ENCODE measurements at places on chromosomes 3 and 15. TPM values are rescaled to one million over a fixed set of nuclear protein-coding genes. Genes with fewer than 3 reads are reported as not detected.

DNA sequence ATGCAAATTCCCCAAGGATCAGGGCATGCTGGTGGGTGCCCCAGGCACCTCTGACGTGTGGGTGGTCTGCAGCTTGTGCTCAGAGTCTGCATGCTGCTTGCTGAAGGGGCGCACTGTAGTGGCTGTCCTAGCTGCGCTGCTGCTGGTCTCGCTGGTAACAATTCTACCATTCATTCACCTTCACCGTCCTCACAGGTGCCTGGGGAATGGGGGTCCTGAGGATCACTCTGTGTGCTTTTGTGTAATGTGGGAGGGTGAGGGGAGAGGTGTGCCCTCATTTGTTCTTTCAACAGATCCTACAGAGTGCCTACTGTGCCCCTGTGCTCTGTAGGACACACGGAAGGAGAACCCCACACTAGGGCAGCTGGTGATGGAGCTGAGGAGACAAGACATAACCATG is 2.1 kb upstream of the ITGA11 start:
- no peak overlapping the region for H3K4me3 ChIP-seq
- no peak for DNase-seq
- peaks cover 55% of the 10 kb centered on the region for H3K27me3 ChIP-seq
- peaks cover 10% of the 10 kb centered on the region for H3K4me1 ChIP-seq

Gene LRRC34
- total RNA-seq, result 4.8 TPM

DNA sequence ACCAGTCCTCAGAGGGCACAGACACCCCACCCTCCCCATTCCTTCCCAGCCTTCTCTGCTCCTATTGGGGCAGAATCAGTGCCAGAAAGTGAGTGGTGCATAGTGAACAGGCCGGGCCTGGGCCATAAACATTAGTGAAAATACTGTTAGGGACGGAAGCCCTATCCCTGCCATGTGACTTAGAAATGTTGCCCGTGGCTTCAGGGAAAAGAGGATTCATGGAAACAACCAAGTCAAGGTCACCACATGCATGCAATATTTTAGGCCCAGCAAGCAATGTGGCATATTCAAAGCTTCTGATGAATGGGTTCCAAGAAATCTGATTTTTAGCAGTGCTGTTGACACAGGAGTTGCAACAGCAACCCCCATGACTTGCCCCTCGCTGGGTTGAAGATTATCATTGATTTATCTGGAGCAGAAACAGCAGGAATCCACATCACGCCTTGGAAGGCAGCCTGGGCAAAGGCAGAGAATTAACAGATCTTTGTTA is 52.3 kb downstream of the CCNL1 start:
- H3K4me3 ChIP-seq, result no peak overlapping the region
- no peaks in the 10 kb centered on the region for H3K27me3 ChIP-seq
- H3K36me3 ChIP-seq, result no peaks in the 10 kb centered on the region
- no peak overlapping the region for H3K27ac ChIP-seq
- no peak for DNase-seq

Gene TM6SF1
- 31.2 TPM for total RNA-seq

Gene KLHL40
- total RNA-seq, result not detected

DNA sequence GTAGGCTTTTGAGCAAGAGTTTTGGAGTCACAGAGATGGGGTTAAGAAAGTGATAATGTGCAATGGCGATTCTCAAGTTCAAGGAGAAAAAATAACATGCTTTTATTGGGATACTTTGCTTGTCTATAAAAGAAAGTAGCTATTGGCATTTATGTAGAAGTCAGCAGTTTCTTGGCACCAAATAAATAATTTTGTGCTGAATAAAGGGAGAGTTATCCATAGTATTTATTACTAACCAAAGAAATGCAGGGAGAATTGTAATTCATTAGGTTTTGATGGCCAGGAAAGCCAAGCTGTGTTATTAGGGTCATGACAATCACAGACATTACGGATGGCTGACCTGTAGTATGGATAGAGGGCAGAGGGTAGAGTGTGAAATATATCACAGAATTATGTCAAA is 33.1 kb downstream of the BTD start:
- no peak overlapping the region for H3K27ac ChIP-seq
- no peak for DNase-seq
- H3K4me3 ChIP-seq, result no peak overlapping the region

GRCh38 chr3:149374391-149374790 is 3.1 kb downstream of the TM4SF1 start:
- H3K4me1 ChIP-seq, result peaks cover 72% of the 10 kb centered on the region
- DNase-seq, result no peak
- H3K27me3 ChIP-seq, result no peaks in the 10 kb centered on the region
- H3K27ac ChIP-seq, result peak overlapping the region; percentile 89
- H3K4me3 ChIP-seq, result peak overlapping the region; percentile 58

- H3K27me3 ChIP-seq, result no peaks in the 10 kb centered on the region
- H3K4me1 ChIP-seq, result no peaks in the 10 kb centered on the region
- H3K36me3 ChIP-seq, result no peaks in the 10 kb centered on the region
- H3K27ac ChIP-seq, result no peak overlapping the region
Measured at GRCh38 chr3:122057671-122058070, 2.5 kb downstream of the CD86 start.

- H3K36me3 ChIP-seq, result no peaks in the 10 kb centered on the region
- no peak for DNase-seq
- H3K27me3 ChIP-seq, result no peaks in the 10 kb centered on the region
- H3K4me1 ChIP-seq, result no peaks in the 10 kb centered on the region
- H3K27ac ChIP-seq, result no peak overlapping the region
Measured at GRCh38 chr3:160829486-160830009, 73.5 kb downstream of the PPM1L start.

Gene ARPP21
- not detected for total RNA-seq

GRCh38 chr3:141320399-141321108 is 47.8 kb upstream of the ZBTB38 start:
- H3K4me3 ChIP-seq, result no peak overlapping the region
- DNase-seq, result no peak
- H3K4me1 ChIP-seq, result no peaks in the 10 kb centered on the region

Gene ETV5
- total RNA-seq, result 65.5 TPM

Gene CHST13
- total RNA-seq, result 1.5 TPM

DNA sequence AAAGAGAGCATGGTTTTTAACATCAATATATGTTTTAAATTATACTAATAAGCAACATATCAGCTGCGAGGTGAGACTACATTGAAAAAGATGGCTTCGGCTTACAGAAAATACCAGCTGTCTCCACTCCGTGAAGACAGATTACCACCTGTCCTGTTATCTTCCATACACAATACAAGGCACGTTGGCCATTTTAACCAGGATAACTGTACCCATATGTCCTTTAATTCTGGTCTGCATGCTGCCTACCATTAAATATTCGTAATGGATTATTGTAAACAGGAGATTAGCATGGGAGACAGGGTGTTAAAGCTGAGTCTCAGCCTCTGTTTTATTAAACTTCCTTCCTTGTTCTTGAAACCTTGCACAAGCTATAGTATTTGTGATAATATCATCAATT is 855.5 kb downstream of the ROBO1 start:
- H3K36me3 ChIP-seq, result no peaks in the 10 kb centered on the region
- H3K4me3 ChIP-seq, result no peak overlapping the region
- DNase-seq, result no peak
- H3K27ac ChIP-seq, result no peak overlapping the region
- no peaks in the 10 kb centered on the region for H3K27me3 ChIP-seq

DNA sequence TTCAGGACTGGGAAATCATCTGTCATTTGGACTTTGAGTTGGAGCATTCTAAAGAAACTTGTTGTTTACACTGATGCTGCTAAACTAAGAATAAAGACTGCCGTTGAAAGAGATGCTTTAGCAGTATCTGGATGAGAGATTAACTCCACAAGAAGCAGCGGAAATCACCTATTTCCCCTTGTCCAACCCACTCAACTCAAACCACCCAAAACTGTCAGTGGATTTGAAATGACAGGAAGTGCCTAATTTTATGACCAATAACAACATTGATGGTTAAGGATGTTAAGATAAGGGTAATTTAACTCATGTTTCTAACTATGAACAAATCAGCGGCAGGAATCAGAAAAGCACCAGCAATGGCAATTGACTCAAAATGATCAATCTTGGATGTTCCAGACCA is 110.8 kb upstream of the NR2F2 start:
- H3K27me3 ChIP-seq, result no peaks in the 10 kb centered on the region
- DNase-seq, result no peak
- H3K4me3 ChIP-seq, result no peak overlapping the region
- no peaks in the 10 kb centered on the region for H3K4me1 ChIP-seq
- H3K27ac ChIP-seq, result no peak overlapping the region
- no peaks in the 10 kb centered on the region for H3K36me3 ChIP-seq

Gene ULK3
- 40.3 TPM for total RNA-seq

GRCh38 chr3:132690040-132690439 is 29.9 kb downstream of the UBA5 start:
- DNase-seq, result no peak
- peaks cover 100% of the 10 kb centered on the region for H3K36me3 ChIP-seq
- H3K27ac ChIP-seq, result no peak overlapping the region
- no peaks in the 10 kb centered on the region for H3K27me3 ChIP-seq

GRCh38 chr3:7275396-7275795 is 414.5 kb downstream of the GRM7 start:
- no peak for DNase-seq
- no peak overlapping the region for H3K4me3 ChIP-seq
- no peaks in the 10 kb centered on the region for H3K4me1 ChIP-seq
- no peaks in the 10 kb centered on the region for H3K36me3 ChIP-seq
- no peak overlapping the region for H3K27ac ChIP-seq
- H3K27me3 ChIP-seq, result no peaks in the 10 kb centered on the region

Gene TEX264
- 43.5 TPM for total RNA-seq

GRCh38 chr3:50532062-50532705 is 28.8 kb upstream of the CACNA2D2 start:
- H3K4me1 ChIP-seq, result peaks cover 4% of the 10 kb centered on the region
- no peak overlapping the region for H3K4me3 ChIP-seq
- no peak for DNase-seq
- no peaks in the 10 kb centered on the region for H3K36me3 ChIP-seq
- H3K27ac ChIP-seq, result no peak overlapping the region
- peaks cover 6% of the 10 kb centered on the region for H3K27me3 ChIP-seq

DNA sequence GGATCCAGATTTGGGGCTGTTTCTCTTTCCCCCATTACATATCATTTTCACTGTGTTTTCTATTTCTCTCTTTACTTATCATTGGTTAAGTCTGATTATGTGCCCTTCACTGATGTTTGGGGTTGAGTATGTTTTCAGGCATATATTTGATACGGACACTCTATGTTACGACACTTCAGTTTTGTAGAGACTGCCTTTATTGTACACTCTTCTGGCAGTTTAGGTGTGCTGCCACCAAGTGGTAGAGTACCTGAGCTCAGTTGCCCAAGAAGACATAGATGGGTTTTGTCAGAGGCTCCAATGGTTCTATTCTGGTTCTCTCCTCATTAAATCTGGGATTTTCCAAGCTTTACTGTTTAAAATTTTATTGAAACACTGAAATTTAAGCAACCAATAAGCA is 255.0 kb upstream of the ROPN1 start:
- no peaks in the 10 kb centered on the region for H3K27me3 ChIP-seq
- no peak overlapping the region for H3K27ac ChIP-seq
- H3K4me3 ChIP-seq, result no peak overlapping the region
- H3K4me1 ChIP-seq, result peaks cover 24% of the 10 kb centered on the region
- no peak for DNase-seq

DNA sequence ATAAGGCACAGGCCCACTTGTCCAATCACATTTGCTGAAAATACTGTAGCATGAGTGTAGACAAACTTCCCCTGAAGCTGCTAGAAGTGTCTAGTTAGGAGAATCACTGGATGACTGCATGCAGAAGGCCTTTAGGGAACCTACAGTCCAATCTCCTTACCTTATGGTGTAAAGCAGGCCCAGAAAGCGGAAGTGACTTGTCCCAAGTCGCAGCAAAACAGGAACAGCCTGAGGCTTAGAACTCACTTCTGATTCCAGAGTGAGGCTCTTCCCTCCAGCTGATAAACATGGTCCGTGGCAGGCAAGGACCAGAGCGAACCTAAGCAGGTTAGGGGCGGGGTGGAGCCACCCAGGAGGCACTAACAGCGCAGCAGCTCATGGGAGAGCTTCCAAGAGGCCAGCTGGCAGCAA is 2.5 kb downstream of the GRAMD2A start:
- H3K4me1 ChIP-seq, result peaks cover 29% of the 10 kb centered on the region
- peak overlapping the region; percentile 6 for H3K4me3 ChIP-seq
- H3K27ac ChIP-seq, result peak overlapping the region; percentile 84
- H3K36me3 ChIP-seq, result peaks cover 14% of the 10 kb centered on the region
- peaks cover 12% of the 10 kb centered on the region for H3K27me3 ChIP-seq

Gene GOLIM4
- 54.0 TPM for total RNA-seq

GRCh38 chr3:12966847-12967605 is 106.2 kb downstream of the IQSEC1 start:
- H3K27me3 ChIP-seq, result no peaks in the 10 kb centered on the region
- peaks cover 5% of the 10 kb centered on the region for H3K36me3 ChIP-seq
- peaks cover 59% of the 10 kb centered on the region for H3K4me1 ChIP-seq
- peak overlapping the region; percentile 80 for H3K27ac ChIP-seq
- H3K4me3 ChIP-seq, result peak overlapping the region; percentile 88
- peak; percentile 55 for DNase-seq

GRCh38 chr3:154972951-154973350 is 107.2 kb upstream of the MME start:
- DNase-seq, result no peak
- no peaks in the 10 kb centered on the region for H3K36me3 ChIP-seq
- no peak overlapping the region for H3K4me3 ChIP-seq

- H3K4me3 ChIP-seq, result no peak overlapping the region
- H3K27me3 ChIP-seq, result no peaks in the 10 kb centered on the region
- H3K4me1 ChIP-seq, result no peaks in the 10 kb centered on the region
- no peak for DNase-seq
- no peaks in the 10 kb centered on the region for H3K36me3 ChIP-seq
Measured at GRCh38 chr3:25381083-25381482, 47.0 kb upstream of the RARB start.

All from lower lobe of right lung (tissue), 2 donors.